NCI-H524 treated with DMSO at 0.1 percent for 48 hours (cell line): ENCODE measurements at places on chromosomes 13 and 19.
A peak's percentile ranks its signal among the peaks of the same experiment; 100 is the strongest.

DNA sequence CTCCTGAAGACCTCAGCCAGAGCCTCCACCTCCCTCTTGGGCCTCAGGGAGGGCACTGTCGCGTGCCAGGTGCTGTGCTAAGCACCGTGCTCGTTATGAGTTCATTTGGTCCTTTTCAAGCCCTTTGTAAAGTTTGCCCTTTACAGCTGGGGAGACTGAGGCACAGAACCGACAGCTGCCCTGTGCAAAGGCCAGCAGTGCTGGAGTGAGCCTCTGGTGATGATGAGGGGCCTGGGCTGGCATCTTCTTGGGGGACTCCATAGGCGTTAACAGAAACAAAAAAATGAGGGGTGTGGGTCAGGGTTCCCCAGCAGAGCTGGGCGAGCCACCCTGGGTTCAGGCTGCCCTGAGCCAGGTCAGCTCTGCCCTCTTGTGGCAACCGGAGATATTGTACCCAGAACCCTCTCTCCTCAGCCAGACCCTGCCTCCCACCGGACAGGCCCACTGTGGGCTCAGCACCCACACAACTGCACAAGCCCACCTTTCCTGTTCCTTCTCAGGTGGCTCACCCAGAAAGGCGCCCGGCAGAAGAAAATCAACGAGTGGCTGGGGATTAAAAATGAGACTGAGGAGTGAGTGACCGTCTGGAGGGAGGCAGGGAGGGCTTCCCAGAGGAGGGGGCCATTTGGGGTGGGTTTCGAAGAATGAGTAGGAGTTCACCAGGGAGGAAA, 5.5 kb upstream of the IFI30 start:
- DNase-seq, result no peak

GRCh38 chr19:55257461-55258420, 1.1 kb downstream of the PPP6R1 start:
- peak; percentile 11 for DNase-seq

DNA sequence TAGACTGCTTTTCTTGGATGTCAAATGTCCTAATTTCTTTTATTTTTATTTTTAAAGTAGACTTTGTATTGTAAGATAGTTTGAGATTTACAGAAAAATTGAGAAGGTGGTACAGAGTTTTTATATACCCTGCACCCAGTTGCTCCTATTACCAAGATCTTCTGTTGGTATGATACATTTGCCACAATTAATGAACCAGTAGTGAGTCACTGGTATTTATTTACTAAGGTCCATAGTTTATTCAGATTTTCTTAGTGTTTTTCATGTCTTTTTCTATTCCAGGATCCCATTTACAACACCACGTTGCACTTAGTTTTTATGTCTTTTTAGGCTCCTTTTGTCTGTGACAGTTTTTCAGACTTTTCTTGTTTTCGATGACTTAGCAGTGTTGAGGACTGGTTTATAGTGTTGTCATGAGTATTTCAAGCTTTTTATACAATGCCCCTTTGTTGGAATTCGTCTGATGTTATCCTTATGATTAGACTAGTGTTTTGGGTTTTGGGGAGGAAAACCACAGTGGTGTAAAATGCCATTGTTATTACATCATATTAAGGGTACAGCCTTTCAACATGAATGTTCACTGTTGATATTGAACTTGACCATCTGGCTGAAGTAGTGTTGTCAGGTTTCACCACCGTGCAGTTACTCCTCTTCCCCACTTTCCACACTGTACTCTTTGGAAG, 35.9 kb downstream of the COG3 start:
- no peak for DNase-seq

DNA sequence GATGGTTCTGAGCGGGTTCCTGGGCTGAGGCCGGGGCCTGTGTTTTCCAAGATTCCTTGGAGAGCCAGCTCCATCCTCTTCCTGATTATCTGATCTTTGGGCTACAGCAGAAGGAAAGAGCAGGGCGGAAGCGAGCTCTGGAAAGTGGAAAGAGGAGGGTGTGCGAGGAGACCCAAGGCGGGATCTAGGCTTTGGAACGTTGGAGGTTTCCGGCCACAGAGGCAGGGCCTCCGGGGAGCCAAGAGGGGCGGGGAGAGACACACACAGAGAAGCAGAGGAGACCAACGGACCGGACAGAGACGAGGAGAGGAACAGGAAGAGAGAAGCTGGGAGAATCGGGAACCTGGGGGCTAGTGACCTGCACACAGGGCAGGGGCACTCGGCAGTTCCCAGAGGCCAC, at the start of gene CLEC11A:
Gene CLEC11A, plus strand, starts transcription at position 296 of the 400 bp plus-strand sequence. CDS start 162 bp downstream, outside the sequence.
- no peak for DNase-seq
